ENCODE measurements at places on chromosomes 3 and 15.

DNA sequence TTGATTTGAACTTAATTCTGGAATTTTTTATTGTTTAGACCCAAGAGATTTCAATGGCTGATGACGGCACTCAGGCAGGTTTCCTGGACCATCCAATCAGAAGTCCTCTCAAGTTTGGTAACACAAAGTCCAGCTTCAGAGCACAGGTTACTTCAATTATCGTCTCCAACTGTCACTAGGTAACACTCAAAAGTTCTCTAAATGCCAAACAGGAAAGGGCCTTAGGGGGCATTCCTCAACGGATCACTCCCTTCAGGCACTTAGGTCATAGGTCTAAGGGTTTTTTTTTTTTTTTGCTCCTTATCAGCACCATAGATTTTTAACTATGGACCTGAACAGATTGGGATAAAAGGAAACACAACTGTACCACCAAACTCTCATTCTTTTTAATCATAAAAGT, 85.8 kb downstream of the MEIS2 start:
- no peak overlapping the region for H3K27ac ChIP-seq
- H3K27me3 ChIP-seq, result no peaks in the 10 kb centered on the region
- H3K36me3 ChIP-seq, result no peaks in the 10 kb centered on the region
- H3K4me3 ChIP-seq, result no peak overlapping the region

- no peak for DNase-seq
- no peaks in the 10 kb centered on the region for H3K27me3 ChIP-seq
- no peaks in the 10 kb centered on the region for H3K4me1 ChIP-seq
Observed at GRCh38 chr3:53821631-53822121, 24.5 kb downstream of the CHDH start.

DNA sequence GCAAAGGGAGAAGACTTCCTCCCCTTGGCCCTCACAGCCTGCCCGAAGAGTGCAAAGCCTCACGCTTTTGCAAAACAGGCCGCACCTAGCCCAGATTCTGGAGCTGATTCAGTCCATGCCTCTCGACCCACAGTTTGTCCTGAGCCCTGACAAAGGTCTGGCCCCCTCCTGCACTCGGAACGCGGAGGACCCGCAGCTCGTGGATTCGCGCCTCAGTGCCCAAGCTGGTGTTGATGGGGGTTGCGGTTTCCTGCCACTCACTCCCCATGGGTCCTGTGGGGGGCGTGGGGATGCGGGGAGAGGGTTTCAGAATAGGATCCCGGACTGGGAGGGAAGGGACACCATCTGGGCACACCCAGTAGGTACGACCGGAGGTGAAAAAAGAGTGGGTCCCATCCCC, 594 bp upstream of the CRABP1 start:
- DNase-seq, result no peak
- H3K36me3 ChIP-seq, result no peaks in the 10 kb centered on the region
- H3K27ac ChIP-seq, result no peak overlapping the region
- no peak overlapping the region for H3K4me3 ChIP-seq
- no peaks in the 10 kb centered on the region for H3K4me1 ChIP-seq

- no peak for DNase-seq
- no peaks in the 10 kb centered on the region for H3K27me3 ChIP-seq
- H3K36me3 ChIP-seq, result no peaks in the 10 kb centered on the region
Observed at GRCh38 chr15:98669638-98670037, 21.3 kb downstream of the IGF1R start.

- peaks cover 20% of the 10 kb centered on the region for H3K4me1 ChIP-seq
- DNase-seq, result peak; percentile 93
- no peak overlapping the region for H3K4me3 ChIP-seq
- H3K27ac ChIP-seq, result peak overlapping the region; percentile 85
- H3K27me3 ChIP-seq, result no peaks in the 10 kb centered on the region
- peaks cover 40% of the 10 kb centered on the region for H3K36me3 ChIP-seq
Observed at GRCh38 chr3:9976721-9977709, 9.6 kb downstream of the EMC3 start.

DNA sequence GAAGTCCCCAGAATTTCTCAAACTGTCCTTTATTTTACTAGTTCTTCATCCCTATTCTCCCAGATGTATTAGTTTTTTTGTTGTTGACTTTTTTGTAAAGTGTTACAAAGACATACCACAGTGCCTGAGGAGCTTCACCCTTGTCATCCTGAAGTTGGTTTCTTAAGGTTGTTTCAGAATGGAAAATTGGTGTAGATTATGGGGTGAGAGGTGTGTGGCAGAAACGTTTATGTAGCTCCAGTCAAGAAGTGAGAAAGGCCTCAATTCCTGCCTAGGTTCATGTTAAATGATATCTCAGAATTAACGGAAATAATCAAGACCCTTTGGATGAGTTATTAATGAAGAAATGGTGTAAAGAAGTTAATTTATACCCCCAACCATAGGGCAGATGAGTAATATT, 6.8 kb downstream of the EDEM1 start:
- H3K36me3 ChIP-seq, result peaks cover 8% of the 10 kb centered on the region
- H3K4me1 ChIP-seq, result peaks cover 50% of the 10 kb centered on the region
- H3K27ac ChIP-seq, result peak overlapping the region; percentile 85
- no peaks in the 10 kb centered on the region for H3K27me3 ChIP-seq
- no peak overlapping the region for H3K4me3 ChIP-seq
- no peak for DNase-seq

- H3K27me3 ChIP-seq, result no peaks in the 10 kb centered on the region
- no peak for DNase-seq
- H3K4me3 ChIP-seq, result no peak overlapping the region
- H3K4me1 ChIP-seq, result peaks cover 6% of the 10 kb centered on the region
- no peak overlapping the region for H3K27ac ChIP-seq
Observed at GRCh38 chr15:37015035-37015434, 85.3 kb downstream of the MEIS2 start.

DNA sequence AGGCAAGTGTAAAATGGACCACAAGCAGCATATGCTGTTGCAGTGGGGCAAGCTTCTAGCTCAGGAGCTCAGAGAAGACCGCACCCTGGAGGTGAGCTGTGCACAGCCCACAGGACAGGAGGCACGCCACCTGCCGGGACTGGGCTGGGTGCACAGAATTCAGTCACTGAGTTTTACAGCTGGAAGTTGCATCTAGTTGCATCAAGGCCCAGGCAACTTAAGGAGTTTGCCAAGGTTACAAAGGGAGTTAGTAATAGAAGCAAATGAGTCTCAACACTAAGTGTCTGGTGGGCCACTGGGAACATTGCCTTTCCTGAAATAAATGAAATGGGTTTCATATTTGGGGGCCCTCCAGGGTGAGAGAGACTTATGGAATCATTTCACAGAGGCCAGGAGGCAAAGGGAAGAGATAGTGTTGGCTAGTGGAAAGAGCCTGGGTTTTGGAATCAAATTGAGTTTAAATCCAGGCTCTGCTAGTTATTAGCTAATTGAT, 36.0 kb upstream of the TIMP4 start:
- no peaks in the 10 kb centered on the region for H3K27me3 ChIP-seq
- peak overlapping the region; percentile 94 for H3K27ac ChIP-seq
- H3K4me3 ChIP-seq, result no peak overlapping the region
- peaks cover 31% of the 10 kb centered on the region for H3K4me1 ChIP-seq

GRCh38 chr3:50472958-50473357, 30.5 kb downstream of the CACNA2D2 start:
- no peaks in the 10 kb centered on the region for H3K4me1 ChIP-seq
- no peaks in the 10 kb centered on the region for H3K36me3 ChIP-seq
- DNase-seq, result no peak
- H3K27me3 ChIP-seq, result no peaks in the 10 kb centered on the region
- H3K4me3 ChIP-seq, result no peak overlapping the region

- H3K27me3 ChIP-seq, result no peaks in the 10 kb centered on the region
- H3K36me3 ChIP-seq, result no peaks in the 10 kb centered on the region
- no peaks in the 10 kb centered on the region for H3K4me1 ChIP-seq
Observed at GRCh38 chr3:54042259-54042823, 80.0 kb upstream of the CACNA2D3 start.

- H3K27me3 ChIP-seq, result peaks cover 19% of the 10 kb centered on the region
- H3K4me3 ChIP-seq, result no peak overlapping the region
- H3K4me1 ChIP-seq, result no peaks in the 10 kb centered on the region
- DNase-seq, result no peak
Observed at GRCh38 chr3:10693457-10693856, 122.6 kb upstream of the SLC6A11 start.

- no peak for DNase-seq
- H3K27me3 ChIP-seq, result no peaks in the 10 kb centered on the region
Observed at GRCh38 chr3:89740080-89740880, 632.9 kb downstream of the EPHA3 start.

DNA sequence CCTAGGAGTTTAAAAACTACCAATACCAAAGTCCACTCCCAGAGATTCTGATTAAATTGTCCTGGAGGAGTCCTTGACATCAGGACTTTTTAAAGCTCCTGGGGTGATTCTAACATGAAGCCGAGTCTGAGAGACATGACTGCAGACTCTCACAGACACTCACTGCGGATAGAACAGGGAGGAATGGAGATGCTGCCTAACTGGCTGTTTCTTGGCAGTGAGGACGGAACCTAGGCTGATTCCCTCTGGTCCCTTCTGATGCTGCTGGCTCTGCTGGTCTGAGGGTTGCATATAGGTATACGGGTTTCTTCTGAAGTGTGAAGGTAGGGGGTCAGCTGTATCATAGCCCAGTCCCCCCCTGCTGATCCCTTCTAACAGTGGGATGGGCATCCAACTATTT, 1.3 kb upstream of the HRG start:
- H3K27me3 ChIP-seq, result no peaks in the 10 kb centered on the region
- H3K4me1 ChIP-seq, result no peaks in the 10 kb centered on the region
- H3K27ac ChIP-seq, result no peak overlapping the region
- H3K4me3 ChIP-seq, result no peak overlapping the region
- no peak for DNase-seq
- no peaks in the 10 kb centered on the region for H3K36me3 ChIP-seq

GRCh38 chr3:36843065-36844051, 79.0 kb upstream of the DCLK3 start:
- peak; percentile 48 for DNase-seq
- H3K27ac ChIP-seq, result no peak overlapping the region
- peaks cover 9% of the 10 kb centered on the region for H3K36me3 ChIP-seq
- H3K4me3 ChIP-seq, result no peak overlapping the region
- H3K4me1 ChIP-seq, result no peaks in the 10 kb centered on the region
- H3K27me3 ChIP-seq, result no peaks in the 10 kb centered on the region

DNA sequence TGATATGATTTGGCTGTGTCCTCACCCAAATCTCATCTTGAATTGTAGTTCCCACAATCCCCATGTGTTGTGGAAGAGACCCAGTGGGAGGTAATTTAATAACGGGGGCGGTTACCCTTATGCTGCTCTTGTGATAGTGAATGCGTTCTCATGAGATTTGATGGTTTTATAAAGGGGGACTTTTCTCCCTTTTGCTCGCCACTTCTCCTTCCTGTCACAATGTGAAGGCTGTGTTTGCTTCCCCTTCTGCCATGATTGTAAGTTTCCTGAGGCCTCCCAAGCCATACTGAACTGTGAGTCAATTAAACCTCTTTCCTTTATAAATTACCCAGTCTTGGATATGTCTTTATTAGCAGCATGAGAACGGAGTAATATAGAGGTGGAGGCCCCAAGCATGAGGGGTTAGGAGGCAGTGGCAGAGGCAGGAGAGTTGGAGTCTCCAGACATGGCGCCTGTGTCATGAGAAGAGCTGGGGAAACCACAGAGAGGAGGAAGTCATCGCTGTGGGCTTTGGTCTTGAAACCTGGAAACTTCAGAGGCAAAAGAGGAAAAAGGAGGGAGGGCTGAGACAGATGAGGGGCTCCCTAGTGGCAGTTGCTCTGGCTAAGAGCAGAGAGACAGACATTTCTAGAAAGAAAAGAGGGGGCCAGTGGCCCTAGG, 107.8 kb upstream of the VEPH1 start:
- H3K4me1 ChIP-seq, result no peaks in the 10 kb centered on the region
- no peaks in the 10 kb centered on the region for H3K36me3 ChIP-seq
- H3K4me3 ChIP-seq, result no peak overlapping the region
- H3K27ac ChIP-seq, result no peak overlapping the region
- no peak for DNase-seq
- H3K27me3 ChIP-seq, result no peaks in the 10 kb centered on the region

GRCh38 chr3:104460477-104461406, 906.0 kb upstream of the ALCAM start:
- H3K4me1 ChIP-seq, result no peaks in the 10 kb centered on the region
- no peak overlapping the region for H3K4me3 ChIP-seq
- H3K36me3 ChIP-seq, result no peaks in the 10 kb centered on the region
- H3K27ac ChIP-seq, result no peak overlapping the region
- peaks cover 4% of the 10 kb centered on the region for H3K27me3 ChIP-seq

DNA sequence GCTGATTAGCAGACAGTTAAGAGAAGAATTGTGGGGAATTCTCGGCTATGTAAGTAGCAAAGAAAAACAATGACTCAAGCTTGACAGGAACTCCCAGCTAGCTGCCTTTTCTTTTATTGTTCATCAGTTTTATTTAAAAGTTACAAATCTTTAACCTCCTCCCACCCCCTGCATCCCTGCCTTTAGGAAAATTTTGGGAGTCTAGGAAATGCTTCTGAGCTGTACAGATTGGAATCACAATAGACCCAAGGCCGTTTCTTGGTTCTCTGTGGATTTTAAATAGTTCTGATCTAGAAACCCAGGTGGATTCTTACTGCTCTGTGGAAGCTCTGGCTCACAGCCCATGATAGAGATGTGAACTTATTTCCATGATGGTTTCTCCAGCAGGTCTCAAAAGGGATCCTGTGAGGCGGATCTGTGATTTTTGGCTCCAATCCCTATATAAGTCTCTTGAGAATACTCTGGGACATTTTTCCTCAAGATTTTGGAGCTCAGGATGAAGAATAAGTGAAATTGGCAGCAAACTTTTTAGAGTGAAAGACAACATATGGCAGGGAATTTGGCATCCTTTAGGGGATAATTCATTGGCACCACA, 312.3 kb downstream of the EPHA3 start:
- peaks cover 9% of the 10 kb centered on the region for H3K4me1 ChIP-seq
- DNase-seq, result no peak
- no peak overlapping the region for H3K27ac ChIP-seq
- H3K27me3 ChIP-seq, result no peaks in the 10 kb centered on the region

- H3K27ac ChIP-seq, result peak overlapping the region; percentile 8
- no peaks in the 10 kb centered on the region for H3K27me3 ChIP-seq
- H3K4me1 ChIP-seq, result peaks cover 31% of the 10 kb centered on the region
- DNase-seq, result no peak
- no peaks in the 10 kb centered on the region for H3K36me3 ChIP-seq
Observed at GRCh38 chr15:60683156-60683555, 204.2 kb upstream of the ICE2 start.

DNA sequence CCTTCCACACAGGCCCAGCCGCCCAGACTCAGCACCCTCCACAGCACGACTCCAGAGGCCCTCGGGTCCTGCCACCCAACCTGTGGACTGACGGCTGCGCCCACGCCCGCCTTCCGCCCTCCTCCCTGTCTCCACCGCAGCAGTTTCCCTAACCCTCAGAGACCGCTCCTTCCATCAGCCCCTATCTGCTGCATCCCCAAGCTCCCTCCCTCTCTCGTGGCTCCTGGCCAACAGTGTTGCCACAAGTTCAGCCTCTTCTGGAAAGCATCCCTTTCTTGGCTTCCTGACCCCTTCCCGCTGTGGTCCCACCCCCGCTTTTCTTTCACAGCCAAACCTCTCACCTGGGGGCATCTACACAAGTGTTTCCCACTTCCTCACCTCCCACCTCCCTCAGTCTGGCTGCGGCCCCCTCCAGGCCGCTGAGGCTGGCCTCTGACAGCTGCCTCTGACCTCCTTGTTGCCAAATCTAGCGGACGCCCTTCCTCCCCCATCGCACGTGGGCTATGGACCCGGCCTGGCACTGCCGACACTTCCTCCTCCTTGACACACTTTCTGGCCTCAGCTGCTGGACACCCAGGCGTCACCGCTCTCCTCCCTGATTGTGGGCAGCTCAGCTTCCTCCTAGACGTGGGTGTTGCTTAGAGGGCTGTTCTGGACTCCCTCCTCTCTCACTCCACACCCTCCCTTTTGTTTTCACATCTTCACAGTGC, 168.8 kb upstream of the TLE3 start:
- peak; percentile 96 for DNase-seq
- H3K27ac ChIP-seq, result no peak overlapping the region
- peak overlapping the region; percentile 1 for H3K4me3 ChIP-seq
- peaks cover 41% of the 10 kb centered on the region for H3K4me1 ChIP-seq
- H3K36me3 ChIP-seq, result no peaks in the 10 kb centered on the region
- H3K27me3 ChIP-seq, result no peaks in the 10 kb centered on the region

Data from osteoblast (primary cell).